ENCODE measurements at places on chromosomes 1 and 21.

DNA sequence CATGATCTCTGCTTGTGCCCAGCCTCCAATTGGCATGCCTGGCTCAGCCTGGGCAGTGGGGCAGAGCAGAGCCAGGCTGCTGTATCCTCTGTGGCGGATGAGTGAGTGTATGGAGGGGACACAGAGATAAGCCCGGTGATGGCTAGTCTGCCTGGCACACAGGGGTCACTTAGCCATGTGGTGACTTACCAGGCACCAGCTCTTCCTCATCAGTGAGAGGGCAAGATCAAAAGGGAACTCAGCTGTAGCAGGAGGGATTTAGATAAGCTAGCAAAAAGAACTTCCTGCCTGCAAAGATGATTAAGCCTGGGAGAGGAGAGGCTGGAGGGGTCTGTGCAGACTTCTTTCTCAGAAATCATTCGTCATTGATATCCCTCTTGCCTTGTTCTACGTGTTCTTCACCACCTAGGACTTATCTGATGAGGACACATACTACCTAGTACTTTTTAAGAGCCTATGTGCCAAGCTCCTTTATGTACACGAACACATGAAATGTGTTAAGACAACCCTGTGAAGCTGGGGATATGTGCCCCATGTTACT, 7.9 kb downstream of the KIF21B start:
- DNase-seq: no peak

DNA sequence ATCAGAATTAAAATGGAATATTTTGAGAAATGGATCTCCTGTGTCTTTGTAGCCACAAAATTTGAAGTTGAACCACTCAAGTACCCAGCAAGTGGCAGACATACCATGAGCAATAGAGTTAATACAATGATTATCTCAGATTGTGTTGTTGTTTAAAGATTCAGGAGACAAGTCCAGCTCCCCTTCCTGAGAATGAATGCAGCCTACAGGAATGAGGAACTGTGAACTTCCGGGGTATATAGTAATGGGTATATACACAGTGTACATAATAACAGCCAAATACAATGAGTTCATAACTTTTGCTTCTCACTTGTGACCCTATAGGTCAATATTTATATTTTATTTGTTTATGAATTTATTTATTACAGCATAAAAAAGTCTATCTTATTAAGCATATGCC, 445.0 kb downstream of the SETD4 start:
- no peak for DNase-seq

DNA sequence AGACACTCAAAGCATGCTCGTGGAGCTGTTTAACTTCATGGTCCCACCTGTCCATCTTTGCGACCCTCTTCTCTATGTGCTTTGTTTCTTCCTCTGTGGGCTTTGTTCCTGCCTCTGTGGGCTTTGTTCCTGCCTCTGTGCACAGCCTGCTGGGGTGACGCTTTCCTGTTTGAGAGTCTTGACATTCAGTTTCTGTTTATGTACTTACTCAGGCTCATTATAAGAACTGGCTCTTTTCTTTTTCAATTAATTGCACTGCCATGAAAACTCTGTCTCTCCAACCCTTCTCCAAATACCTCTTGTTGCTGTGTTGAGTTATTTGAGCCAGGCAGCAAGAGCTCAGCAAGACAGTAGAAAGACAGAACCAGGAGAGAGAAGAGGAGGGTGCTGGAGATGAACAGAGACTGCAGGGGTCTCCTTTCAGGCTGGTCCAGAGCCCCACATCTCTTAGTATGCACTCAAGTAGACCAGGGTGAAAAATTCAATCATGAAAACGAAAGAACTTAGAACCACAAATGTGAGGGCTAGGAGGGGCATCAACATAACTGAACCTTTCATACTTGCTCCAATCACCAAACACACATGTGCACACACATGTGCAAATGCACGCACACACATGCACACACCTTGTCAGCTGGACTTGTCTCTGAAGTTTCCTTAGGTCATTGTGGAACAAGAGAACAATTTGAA, 88.3 kb upstream of the SGIP1 start:
- no peak for DNase-seq

DNA sequence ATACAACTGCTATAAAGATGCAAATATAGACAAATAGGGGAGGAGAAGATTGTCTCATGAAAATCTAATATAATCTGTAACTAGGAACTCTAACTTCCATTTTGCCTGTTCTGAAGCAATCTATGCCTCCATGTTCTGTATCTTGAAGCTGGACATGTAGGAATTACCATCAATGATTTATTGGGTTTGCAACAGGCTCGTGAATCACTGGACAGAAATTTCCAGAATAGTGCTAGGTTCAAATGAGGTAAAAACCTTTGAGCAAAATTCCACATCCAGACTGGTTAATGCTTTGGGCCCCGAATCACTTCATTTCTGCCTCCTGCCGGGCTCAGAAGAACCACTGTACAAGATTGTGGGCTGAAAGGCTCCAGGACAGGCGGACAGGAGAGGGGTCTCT, 110.7 kb upstream of the CTTNBP2NL start:
- DNase-seq: no peak

GRCh38 chr1:81757398-81758020, 43.2 kb upstream of the ADGRL2 start:
- DNase-seq: no peak

DNA sequence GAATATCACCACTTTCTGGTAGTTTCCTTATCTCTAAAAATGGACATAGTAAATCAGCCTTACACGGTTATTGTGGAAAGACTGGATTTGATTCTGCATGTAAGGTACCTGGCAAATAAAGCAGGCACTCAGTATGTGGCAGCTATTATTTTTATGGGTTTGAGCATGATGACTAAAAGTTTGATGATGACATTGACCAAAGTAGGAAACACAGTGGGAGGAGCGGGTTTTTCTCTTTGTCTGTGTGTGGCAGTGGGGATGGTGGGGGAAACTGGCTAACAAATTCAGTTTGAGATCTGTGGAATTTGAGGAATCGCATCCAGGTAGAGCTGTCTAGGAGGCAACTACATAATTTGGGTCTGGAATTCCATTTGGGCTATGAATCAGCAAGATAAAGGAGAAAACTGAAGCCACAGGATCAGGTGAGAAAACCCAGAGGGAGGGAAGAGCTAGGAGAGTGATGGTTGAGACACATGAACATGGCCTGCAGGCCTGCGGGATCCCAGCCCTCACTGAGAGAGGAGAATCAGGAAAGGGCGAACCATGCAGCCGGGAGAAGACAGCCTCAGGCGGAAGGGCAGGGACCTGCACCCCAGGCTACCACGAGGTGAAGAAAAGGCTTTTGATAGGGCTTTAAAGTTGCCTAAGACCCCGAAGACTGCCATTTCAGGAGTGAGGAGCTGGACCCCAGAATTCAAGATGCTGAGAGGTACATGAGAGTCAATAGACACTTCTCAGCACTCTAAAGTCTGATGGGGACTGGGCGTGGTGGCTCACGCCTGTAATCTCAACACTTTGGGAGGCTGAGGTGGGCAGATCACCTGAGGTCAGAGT, 52.2 kb downstream of the MEF2D start:
- DNase-seq: no peak

GRCh38 chr1:178254433-178254832, 160.5 kb downstream of the RASAL2 start:
- no peak for DNase-seq

GRCh38 chr1:236663934-236664333, 22.4 kb upstream of the ACTN2 start:
- DNase-seq: no peak

- DNase-seq: no peak
Observed at GRCh38 chr1:178528953-178529335, 16.0 kb downstream of the TEX35 start.

DNA sequence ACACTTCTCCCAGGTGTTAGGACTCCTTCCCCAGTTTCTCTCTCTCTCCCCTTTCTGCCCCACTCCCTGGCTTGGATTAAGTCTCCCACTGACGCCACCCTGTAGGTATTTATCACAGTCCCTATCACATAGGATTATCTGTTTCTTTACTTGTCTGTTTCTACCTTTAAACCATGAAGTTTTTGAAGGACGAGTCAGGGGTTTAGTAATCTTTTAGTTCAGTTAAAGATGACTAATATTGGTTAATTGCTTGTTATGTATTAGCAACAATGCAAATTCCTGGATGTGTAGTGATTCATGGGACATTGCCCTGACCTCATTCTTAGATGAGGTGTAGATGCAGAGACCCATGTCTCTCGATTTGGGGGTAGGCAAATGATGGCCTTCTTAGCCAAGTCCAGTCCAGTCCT, 6.4 kb downstream of the LAMC1 start:
- DNase-seq: no peak

DNA sequence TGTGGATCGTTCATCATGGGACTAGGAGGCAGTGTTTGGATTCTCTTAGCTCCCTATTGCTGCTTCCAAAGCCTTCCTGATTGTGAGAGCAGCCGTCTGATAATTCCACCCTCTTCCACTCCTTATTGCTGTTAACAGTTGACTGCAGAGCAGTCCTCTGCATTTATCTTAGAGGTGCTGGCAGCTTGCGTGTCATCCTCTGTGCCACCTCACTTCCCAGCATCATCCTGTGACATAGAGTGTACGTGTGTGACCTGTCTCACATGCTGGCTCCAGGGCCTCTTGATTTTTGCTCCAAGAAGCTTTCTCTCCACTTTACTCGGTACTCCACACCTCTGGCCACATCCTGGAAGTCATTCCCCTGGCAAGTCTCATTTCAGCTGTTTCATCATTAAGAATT, 53.0 kb upstream of the DYNLT5 start:
- DNase-seq: no peak

- no peak for DNase-seq
Observed at GRCh38 chr1:117627546-117628130, 21.8 kb downstream of the TENT5C start.

GRCh38 chr1:84344286-84344685, 42.8 kb downstream of the SAMD13 start:
- no peak for DNase-seq

- no peak for DNase-seq
Observed at GRCh38 chr21:28746166-28746565, 246.5 kb downstream of the LTN1 start.

DNA sequence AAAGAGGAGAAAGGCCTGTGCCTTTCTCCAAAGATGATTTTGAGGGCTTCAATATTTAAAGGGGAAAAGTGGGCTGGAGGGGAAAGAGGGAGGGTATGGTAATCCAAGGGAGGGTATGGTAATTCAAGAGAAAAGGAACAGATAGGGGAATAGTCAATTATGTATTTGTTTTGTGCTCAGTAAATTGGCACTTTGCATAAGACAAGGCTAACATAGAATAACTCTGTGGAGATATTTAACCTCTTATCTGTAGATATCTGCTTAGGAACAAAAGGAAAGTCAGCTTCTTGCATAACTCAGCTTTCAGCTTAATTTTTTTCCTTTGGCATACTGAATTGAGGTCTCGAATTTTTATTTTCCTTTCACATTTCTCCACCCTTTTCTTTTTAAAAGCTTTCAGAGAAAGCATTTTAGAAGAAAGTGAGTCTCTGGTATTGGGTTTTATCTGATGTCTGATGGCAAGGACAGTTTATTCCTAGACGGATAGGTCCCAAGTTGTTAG, 119.9 kb upstream of the F3 start:
- no peak for DNase-seq

GRCh38 chr1:11522400-11523235, 43.7 kb downstream of the DISP3 start:
- DNase-seq: peak; percentile 62

DNA sequence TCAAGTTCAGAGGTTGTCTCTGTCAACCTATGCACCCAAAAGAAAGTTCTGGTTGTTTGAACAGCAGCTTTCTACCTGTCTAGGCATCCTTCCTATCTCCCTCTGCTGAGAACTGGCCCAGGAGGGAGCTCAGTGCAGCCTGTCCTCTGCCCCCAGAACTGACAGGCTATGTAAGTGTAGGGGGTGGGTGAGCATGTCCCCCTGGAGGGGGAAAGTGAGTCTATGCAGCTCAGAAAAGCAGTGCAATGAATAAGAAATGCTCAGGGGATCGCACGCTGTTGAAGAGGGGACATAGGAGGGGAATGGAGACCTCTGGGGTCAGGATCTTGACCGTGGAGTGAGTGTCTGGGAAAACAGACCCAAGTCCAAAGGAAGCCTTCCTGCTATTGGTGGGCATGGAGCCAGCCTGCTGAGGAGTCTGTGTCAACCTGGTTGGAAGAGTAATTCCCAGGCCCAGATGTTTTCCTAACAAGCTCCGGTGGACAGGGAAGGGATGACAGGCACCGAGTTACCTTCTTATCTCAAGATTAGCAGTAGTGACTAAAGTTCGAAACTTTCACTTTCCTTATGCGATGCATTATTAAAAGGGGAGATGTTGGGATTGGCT, 26.1 kb upstream of the FHAD1 start:
- no peak for DNase-seq

DNA sequence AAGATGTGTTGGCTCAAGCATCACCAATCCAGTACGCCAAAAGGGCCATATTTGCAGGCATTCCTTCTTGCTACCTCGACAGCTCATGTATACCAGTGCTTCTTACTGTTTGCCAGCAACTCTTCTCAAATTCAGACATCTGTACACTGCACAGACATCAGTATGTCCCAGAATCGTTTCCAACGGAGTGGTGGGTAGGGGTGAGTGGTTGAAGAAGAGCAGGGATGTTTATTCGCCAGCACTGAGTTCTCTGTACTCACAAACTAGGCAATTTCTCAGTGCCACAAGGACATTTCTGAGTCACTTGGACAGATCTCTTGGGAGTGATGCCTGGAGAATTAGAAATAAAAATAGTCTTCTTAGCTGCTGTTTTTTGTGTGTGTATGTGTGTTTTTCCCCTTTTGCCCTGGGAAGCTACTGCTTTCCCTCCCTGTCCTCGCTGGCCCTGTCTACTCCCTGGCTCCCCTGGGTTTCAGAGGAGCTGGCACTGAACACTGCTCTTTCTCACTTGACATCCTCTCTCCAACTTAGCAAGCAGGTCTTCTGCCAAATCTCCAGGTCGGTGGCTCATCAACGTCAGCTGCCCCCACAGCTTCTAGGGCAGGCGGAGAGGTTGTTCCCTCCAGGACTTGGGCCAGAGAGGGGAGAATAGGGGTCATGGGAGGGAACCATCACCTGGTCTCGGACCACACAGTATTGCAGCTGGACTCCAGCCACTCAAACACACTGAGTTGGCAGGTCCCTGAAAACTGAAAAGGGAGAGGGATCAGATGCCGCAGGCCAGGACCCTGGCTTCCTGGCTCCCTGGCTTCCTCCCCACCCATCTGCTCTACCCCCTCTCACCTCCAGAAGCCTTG, 90.5 kb downstream of the NMNAT2 start:
- no peak for DNase-seq

DNA sequence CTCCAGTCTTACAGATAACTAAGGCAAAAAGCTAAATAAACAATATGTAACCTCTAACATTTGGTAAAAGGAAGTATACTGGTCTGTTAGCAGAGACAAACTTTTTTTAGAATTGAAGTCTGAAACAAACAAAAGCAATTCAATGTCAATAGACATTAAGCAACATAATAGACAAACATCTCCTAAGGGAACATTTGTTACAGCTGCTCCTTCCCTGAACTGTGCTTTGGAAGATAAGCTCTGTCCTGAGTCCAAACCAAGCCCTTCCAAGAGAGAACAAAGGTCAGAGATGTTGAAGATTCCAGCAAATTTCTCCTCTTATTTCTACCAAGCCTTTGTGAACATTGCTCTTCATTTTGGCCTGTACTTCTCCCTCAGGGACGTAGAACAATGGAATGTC, 25.3 kb downstream of the FMO2 start:
- no peak for DNase-seq

- DNase-seq: no peak
Observed at GRCh38 chr1:34113887-34114286, 51.1 kb downstream of the CSMD2 start.

GRCh38 chr1:240210026-240210425, 118.3 kb downstream of the FMN2 start:
- no peak for DNase-seq
